ENCODE measurements at places on chromosomes 1 and 21.

DNA sequence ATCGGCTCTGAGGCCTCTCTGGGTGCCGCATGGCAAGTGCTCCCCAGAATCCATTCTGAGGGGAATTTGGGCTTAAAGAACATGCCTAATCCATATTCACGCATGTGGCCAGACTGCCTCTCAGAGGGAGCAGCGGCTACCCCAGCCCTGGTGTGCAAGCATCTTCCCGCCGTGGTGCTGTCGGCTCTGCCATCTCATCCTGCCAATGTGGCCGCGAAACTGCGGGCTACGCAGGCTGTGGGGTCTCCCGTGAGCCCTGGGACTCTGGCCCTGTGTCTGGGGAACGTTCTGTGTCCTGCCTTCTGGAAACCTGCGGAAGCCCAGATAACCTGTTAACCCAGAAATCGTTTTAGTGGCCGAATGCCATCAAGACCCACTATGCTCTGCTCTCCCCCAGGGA, 60.7 kb downstream of the SLC19A1 start:
- no peak for DNase-seq

- no peak for DNase-seq
These were observed 18.0 kb upstream of the RAB3GAP2 start for GRCh38 chr1:220290140-220290761.

DNA sequence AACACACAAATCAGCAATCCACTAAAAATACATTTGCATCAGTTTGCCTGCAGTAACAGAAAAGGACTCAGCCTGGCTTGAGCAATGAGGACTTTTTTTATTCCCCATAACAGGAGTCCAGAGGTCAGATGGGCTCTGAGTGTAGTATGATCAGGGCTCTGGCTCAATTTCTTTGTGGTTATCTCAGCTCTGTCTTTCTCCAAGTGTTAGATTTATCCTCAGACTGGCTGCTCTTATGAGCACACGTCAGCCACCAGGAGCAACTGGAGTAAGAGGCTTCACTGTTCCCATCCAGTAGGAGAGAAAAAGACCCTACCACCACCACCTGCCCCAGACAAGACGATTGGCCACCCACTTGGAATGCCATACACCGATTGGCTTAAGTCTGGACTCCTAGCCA, 36.2 kb upstream of the KLHDC7A start:
- DNase-seq: no peak

DNA sequence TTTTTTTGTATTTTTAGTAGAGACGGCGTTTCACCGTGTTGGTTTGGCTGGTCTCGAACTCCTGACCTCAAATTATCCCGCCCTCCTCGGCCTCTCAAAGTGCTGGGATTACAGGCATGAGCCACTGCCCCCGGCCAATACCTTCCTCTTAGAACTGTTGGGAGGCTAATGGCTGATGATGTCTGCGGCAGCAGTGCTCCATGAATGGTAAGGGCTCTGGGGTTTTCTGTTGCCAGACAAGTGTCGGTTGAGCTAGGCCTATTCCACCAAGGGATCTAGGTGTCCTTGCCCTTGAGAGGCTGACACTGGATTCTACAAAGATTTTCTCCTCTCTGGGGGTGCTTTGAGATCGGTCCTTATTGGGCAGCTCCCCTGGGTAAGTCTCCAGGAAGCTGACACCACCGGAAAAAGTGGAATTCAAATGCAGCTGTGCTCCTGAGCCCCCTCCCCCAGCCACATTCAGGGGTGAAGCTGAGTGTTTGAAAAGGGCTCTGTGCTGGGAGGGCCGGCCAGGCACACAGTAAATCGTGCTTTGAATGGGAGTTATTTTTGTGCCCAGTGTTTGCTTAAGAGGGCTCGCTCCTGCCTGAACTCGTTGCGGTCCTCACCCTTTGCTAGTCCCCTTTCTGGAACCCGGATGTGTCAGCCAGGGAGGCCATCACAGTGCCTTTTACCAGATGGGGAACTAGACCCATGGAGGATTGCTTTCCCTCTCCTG, 5.2 kb downstream of the SOX13 start:
- no peak for DNase-seq

GRCh38 chr1:113170519-113170918, 97.5 kb downstream of the LRIG2 start:
- DNase-seq: no peak

GRCh38 chr1:233944601-233945000, 40.1 kb downstream of the SLC35F3 start:
- DNase-seq: no peak

- DNase-seq: no peak
These were observed 66.1 kb downstream of the CYYR1 start for GRCh38 chr21:26506956-26507355.

GRCh38 chr1:202938287-202938925, 11.4 kb upstream of the KLHL12 start:
- DNase-seq: no peak

GRCh38 chr1:32091176-32091575, 16.7 kb upstream of the KPNA6 start:
- no peak for DNase-seq

DNA sequence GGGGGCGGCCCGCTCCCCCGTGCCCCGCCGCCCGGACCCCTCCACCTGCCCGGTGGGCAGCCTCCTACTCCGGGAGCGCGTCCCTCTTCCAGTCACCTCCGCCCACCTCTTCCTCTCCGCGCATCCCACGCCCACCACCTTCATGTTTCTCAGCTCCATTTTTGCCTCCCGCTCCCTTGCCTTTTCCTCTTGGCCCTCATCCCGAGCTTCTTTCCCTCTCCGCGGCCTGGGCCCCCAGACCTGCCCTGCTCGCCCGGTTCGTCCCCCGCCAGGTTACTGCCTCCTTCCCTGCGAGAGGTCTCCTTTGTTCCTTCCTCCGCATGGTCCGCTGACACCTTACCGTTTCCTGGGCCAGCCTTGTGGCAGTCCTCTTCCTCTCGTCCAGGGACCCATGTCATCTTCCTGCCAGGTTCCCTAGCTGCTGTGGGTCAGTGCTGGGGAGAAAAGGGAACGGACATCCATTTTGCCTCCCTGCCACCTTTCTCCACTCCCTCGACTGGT, 563 bp downstream of the QSOX1 start:
- no peak for DNase-seq

DNA sequence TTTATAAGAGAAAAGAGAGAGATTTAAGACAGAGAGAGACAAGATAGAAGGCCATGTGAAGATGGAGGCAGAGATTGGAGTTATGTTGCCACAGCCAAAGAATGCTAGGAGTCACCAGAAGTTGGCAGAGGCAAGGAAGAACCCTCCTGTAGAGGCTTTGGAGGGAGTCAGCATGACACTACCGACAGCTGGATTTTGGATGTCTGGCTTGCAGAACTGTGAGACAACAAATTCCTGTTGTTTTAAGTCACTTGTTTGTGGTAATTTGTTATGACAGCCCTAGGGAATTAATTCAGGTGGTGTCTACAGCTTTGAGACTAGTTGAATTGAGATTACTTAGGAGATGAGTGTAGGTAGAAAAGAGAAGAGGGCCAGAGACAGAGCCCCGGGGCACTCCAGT, 158.5 kb downstream of the DNM3 start:
- DNase-seq: no peak

GRCh38 chr1:155499953-155500639, 62.5 kb downstream of the ASH1L start:
- no peak for DNase-seq

GRCh38 chr1:223712194-223712849, at the start of gene CAPN2:
CAPN2 (plus strand) TSS chr1:223712539; CDS start chr1:223712641, 102 bp downstream.
- DNase-seq: no peak

DNA sequence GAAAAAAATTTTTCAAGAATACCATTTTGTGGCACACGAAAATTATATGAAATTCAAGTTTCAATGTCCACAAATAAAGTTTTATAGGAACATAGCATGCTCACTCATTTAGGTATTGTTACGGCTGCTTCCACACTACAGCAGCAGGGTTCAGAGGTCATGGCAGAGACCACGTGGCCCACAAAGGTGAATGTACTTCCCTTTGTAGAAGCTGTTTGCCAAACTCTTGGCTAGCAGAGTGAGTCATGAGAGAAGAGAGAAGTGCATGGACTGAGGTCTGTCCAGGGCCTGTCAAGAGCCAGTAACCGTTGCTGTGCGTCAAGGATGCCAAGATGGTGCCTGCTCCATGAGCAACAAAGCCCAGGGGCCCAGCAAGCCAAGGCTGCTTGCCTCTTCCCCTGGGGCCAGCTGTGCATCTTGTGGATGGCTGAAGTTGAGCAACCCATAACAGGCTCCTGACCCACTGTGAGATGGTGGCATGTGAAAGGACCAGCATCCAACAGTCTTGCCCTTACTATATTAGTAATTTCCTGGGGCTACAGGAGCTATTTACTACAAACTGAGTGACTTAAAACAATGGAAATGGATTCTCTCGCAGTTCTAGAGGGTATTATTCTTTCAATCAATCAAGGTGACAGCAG, 64.8 kb upstream of the ATP5PO start:
- DNase-seq: no peak

- no peak for DNase-seq
These were observed 3.8 kb downstream of the MASP2 start for GRCh38 chr1:11042995-11043874.

DNA sequence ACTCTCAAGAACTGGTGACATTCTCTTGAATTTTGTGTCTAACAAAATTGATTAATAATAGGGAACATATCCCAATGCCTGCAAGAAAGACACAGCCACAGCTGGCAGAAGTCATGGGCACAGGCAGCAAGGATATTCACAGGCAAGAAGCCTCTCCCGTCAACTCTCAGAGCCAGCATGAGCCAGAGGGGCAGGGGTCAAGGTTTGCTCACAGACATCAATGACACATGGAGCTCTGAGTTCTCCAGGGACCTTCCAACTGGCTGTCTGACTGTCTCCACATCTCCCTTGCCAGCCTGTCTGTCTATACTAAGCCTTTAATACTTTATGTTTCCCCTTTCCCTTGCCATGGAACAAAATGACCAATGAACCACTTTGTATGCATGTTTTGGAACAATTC, 101.5 kb upstream of the RAB4A start:
- DNase-seq: no peak

DNA sequence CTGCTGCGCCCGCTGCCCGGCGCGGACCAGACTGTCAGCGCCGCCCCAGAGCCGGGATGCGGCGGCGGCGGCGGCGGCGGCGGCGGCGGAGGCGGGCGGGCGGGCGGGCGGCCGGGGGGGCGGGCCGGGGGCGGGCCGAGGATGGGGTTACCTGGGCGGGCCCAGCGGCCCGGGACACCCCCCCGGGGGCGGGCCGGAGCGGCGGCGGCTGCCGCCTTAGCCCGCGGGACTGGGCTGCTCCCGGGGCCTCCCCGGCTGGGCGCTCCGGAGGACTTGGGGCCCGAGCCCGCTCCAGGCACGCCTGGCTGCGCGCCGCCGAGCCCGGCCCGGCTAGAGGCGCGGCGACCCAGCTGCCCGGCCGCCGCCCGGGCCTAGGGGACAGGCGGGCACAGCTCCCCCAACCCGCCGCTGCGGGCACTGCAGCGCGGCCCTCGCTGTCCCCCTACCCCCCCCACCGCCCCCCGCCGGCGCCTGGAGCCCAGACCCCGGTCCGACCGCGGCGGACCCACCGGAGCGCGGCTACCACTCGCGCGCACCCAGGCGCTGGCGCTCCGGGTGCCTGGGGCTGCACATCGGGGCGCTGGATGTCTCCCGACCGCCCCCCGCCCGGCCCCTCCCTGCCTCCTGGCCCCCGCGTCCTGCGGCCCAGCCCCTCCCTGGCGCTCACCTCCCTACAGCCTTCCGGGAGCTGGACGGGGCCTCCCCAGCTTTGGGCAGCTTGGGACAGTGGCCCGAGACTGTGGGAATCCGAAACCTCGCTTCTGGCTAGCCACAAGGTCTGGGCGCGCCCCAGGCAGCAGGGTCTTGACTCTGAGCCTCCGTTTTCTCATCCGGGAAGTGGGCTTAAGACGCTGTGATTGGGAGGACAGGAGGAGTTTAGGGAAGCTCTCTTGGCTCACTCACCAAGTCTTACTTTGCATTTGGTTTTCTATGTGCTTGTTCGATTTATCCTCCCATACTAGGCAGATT, at the start of gene WNT4:
Gene WNT4 (minus strand): TSS at position 33 of the 969 bp plus-strand sequence. CDS start 175 bp downstream, outside the sequence.
- DNase-seq: no peak

DNA sequence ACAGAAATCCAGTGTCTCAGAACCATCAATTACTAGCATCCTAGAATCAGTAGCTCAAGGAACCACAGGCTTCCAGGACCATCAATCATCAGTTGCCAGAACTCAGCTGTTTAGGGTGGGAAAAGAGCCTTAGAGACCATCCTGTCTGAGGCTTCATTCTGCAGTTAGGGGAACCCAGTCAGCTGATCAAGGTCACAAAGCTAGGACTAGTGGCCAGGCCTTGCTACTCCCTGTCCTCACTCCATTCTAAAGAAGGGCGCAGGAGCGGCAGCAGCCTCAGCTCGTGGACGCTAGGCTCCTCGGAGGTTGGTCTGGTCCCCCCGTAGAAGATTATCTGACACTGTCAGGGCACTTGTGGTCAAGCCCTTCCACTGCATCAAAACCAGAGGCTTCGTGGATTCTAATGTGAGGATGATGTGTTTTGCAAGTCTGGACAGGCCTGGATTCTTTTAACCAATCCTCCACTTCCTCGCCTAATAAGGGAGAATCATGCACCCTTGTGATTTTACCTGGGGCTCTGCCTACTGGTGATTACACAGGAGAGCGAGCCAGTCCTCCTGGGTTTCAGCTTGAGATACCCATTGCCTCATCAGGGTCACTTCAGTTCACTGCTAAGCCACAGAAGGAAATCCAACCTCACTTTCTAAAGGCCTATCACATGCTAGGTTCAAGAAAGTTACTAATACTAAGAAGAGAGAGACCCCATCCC, 41.7 kb upstream of the IFFO2 start:
- no peak for DNase-seq

DNA sequence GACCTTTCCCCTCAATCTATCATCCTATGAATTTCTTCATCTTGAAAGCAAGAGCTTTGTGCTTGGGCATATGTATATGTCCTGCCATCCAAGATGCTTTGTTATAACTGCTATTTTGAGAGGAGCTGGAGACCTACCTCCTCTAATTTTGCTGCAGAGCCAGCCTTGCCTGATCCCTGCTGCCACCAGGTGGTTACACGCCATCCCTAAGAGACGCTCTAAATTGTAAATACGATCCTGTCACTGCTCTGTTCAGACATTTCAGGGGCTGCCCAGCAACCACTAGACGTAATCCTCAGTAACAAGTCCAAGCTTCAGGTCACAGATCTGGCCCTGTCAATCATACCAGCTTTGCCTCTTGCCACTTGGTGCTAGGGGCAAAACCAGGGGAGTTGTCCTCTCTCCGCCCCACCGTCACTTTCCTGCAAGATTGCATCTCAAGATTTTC, 32.9 kb downstream of the GPA33 start:
- no peak for DNase-seq

GRCh38 chr21:41186755-41187536, 19.0 kb downstream of the BACE2 start:
- DNase-seq: no peak

GRCh38 chr1:37734629-37735591, 30.0 kb downstream of the EPHA10 start:
- DNase-seq: no peak

GRCh38 chr1:232980355-232980978, 30.1 kb downstream of the NTPCR start:
- DNase-seq: no peak

Data from stimulated activated CD8-positive, alpha-beta memory T cell treated with anti-CD3 and anti-CD28 coated beads, Interleukin-7, amount 100 ng/mL, for 24 hours (primary cell).